CD4-positive, alpha-beta memory T cell (primary cell): ENCODE measurements at places on chromosomes 1 and 21.

DNA sequence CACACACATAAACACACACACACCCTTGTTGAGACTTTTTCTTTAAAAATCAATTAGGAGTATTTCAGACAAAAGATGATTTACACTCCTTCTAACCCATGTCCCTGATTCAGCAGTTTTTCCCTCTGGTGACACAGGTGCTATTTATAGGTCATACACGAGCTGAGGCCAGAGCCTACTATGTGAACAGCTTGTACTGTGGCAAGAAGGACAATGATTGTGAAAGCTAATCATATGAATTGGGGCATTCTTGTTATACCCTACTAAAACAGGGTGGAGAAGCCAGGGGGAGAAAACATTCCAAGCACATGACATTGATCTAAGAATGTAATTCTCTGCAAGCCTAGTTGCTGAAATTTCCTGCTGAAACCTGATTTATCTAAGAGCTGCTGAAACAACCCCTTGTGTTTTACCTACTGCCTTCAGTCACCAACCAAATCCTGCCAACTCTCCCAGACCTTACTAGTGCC lies 60.3 kb downstream of the XCL1 start:
- DNase-seq, result no peak

DNA sequence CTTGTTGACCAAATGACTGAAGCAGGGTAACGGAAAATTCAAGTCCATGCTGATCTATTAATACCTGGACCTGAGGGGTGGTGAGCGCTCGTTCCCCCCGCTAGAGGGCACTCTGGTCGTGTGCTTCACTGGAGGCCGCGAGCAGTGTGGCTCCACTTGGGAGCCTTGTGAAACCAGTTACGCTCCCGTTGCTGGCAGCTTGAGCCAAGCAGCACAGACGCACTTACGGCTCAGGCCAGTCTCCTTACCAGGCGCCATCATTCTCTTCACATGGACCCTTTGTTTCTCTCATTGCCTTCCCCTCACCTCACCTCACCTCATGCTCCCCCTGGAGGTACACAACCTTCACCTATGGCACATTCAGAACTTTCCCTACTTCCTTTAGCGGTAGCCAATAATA lies 49.7 kb upstream of the TSPAN2 start:
- peak; percentile 46 for DNase-seq

GRCh38 chr1:156920233-156921052 lies at the start of gene LRRC71:
TSS of gene LRRC71 (plus strand) at chr1:156920632. CDS start at chr1:156920804, 172 bp downstream.
- peak; percentile 39 for DNase-seq

GRCh38 chr1:203227371-203228083 lies 1.9 kb downstream of the CHIT1 start:
- no peak for DNase-seq

GRCh38 chr21:34526618-34527290 lies 14.7 kb upstream of the KCNE1 start:
- DNase-seq, result peak; percentile 5

GRCh38 chr1:199287647-199288046 lies 648.8 kb downstream of the PTPRC start:
- DNase-seq, result no peak

GRCh38 chr1:155009742-155010141 lies 7.1 kb downstream of the ZBTB7B start:
- no peak for DNase-seq

DNA sequence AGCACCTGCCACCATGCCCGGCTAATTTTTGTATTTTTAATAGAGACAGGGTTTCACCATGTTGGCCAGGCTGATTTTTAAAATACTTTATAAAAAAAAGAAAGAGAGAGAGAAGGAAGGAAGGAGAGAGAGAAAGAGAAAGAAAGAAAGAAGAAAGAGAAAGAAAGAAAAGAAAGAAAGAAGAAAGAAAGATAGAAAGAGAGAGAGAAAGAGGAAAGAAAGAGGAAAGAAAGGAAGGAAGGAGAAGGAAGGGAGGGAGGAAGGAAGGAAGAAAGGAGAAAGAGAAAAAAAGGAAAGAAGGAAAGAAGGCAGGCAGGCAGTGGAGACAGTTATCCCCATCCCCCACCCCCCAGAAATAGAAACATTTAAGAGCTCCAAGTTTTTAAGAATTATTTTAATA lies 69.9 kb downstream of the TOMM20 start:
- DNase-seq, result no peak

GRCh38 chr1:211623515-211623914 lies 44.6 kb upstream of the SLC30A1 start:
- no peak for DNase-seq

GRCh38 chr1:13899856-13900255 lies 199.9 kb downstream of the PRDM2 start:
- no peak for DNase-seq

GRCh38 chr1:212467843-212468482 lies 35.2 kb downstream of the NENF start:
- DNase-seq, result no peak

DNA sequence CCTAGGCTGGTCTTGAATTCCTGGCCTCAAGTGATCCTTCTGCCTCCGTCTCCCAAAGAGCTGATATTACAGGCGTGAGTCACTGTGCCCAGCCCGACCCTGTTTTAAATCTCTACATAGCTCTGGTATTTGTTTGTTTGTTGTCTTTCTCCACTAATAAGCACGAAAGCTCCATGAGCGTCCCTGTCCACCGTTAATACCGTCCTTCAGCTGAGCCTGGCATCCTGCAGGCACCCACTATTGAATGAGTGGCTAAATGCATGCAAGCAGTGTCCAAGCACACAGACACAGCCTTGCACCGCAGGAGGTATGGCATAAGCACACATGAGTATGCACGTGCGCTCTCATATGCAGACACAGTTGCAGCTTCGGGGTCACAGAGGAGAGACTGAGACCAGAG lies 4.5 kb upstream of the COL16A1 start:
- DNase-seq, result no peak

DNA sequence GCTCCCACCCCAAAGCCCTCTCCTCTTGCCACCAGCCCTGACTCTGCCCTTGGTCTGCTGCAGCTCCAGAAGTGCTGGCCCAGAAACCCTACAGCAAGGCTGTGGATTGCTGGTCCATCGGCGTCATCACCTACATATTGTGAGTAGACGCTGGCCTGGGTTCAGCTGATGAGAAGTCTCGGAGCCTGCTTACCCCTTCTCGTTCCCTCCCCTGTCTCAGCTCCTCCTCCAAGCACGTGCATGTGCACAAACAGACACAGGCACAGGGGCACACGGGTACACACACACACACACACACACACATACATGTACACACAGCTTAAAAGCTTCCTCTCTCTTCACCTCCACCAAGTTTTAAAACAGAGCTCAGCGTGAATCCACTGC lies 24.3 kb downstream of the CAMK1G start:
- DNase-seq, result no peak

DNA sequence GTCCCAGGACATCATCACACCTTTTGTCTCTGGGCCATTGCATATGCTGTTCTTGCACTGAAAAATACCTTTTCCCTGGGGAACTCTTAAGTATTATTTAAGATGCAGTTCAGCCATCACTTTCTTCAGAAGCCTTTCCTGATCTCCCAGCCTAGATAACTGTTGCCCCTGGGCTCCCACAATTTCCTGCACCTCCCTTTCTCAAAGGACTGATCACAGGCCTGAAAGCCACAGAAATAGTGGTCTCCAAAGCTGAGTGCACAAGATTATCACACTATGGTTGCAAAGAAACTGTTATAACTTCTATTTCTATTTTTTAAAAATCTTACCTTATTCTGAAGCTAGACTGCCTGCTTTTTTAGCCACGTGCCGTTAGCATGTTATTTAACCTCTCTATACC lies 2.8 kb upstream of the ZSCAN20 start:
- no peak for DNase-seq

DNA sequence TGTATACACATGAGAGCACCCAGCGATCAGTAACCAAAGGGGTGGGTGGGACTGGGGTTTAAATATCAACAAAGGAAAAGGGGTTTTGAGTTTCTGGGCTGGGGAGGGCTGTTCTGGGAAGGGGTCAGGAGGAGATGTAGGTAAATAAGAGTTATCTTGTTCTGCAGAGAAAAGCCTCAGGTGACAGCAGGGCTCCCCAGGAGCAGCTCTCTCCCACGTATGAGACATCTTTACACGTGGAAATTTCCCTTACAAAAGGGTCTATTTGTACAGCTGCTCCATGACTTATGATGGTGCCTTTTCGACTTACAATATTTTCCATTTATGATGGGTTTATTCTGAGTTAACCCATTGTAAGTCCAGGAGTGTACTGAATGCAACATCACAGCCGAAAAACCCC lies 16.3 kb upstream of the PADI2 start:
- no peak for DNase-seq

DNA sequence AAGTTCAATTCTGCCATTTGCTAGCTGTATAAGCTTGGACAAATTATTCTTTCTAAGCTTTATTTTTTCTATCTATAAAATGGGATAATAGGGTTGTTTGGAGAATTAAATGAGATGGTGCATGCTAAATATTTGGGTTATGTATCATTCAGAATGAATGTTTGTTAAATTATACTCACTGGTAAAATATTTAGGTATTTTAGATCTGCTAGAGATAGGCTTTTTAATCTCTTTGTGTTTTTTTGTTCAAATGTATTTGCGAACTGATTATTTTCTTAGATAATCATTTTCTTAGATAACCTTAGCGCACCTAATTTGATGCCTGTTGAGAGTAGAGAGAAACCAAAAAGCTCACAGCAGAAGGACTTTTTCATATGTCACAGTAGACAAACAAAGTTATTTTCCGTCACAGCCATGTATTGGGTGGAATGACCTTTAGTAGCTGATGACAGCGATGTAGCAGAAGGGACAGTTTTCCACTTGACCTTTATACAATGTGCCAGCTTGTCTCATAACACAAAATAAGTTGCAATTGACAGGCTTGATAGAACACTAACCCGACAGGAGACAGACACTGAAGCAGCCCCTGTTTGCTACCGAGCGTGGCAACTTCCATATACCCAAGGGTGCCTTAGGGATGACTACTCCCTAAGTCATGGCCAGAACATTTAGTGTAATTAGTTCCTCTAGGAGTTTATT lies 93.0 kb downstream of the DISC1 start:
- DNase-seq, result no peak

- no peak for DNase-seq
Measured at GRCh38 chr1:96771847-96772246, 50.3 kb downstream of the PTBP2 start.

GRCh38 chr1:44521378-44522080 lies 116.5 kb downstream of the RNF220 start:
- DNase-seq, result no peak

DNA sequence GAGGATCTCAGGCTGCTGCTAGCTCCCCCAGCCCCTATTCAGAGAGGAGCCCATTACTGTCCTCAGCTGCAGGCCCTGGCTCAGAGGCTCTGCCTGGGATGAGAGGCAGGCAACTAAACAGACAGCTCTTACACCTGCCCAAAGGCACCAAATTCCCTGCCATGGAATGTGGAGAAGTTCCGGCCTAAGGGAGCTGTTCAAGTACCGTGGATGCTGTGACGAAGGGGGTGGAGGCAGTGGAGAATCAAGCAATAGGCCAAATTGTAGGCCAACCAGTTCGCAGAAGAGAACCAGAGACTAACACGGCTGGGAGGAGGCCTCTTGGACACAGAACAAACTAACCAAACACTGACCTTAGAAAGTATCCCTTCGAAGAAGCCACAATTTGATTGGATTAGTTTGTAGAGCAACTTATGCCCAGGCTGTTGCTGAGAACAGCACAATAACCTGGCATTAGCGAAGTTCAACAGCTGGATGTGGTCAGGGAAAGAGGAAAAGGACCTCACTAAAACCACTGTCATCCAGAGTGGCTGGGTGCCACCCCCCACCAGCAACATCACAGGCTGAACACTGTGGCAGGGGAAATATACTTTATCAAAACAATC lies 3.6 kb downstream of the C1orf174 start:
- no peak for DNase-seq

DNA sequence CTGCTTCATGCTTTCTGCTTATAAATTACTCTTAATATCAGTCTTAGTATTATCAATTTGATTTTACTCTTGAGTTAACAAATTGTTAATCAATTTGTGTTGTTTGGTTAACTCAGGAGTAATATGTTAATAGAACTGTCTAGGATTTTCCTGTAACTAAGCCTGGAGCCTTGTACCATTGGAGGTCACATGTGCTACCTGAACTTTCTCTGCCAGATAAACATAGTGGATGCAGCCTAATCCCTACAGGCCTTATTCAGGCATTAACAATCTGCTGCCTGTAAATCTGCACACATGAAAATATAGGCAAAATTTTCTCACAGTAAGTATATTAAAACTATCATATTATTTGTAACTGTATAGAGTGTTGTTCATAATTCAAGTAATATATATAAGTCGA lies 47.1 kb upstream of the TMPRSS2 start:
- no peak for DNase-seq

GRCh38 chr1:45230537-45230936 lies 24.1 kb upstream of the ZSWIM5 start:
- no peak for DNase-seq
